ENCODE measurements at places on chromosomes 5 and 9.
A peak's percentile ranks its signal among the peaks of the same experiment; 100 is the strongest.

GRCh38 chr5:67021031-67021430 is 175.6 kb downstream of the CD180 start:
- no peak for DNase-seq

DNA sequence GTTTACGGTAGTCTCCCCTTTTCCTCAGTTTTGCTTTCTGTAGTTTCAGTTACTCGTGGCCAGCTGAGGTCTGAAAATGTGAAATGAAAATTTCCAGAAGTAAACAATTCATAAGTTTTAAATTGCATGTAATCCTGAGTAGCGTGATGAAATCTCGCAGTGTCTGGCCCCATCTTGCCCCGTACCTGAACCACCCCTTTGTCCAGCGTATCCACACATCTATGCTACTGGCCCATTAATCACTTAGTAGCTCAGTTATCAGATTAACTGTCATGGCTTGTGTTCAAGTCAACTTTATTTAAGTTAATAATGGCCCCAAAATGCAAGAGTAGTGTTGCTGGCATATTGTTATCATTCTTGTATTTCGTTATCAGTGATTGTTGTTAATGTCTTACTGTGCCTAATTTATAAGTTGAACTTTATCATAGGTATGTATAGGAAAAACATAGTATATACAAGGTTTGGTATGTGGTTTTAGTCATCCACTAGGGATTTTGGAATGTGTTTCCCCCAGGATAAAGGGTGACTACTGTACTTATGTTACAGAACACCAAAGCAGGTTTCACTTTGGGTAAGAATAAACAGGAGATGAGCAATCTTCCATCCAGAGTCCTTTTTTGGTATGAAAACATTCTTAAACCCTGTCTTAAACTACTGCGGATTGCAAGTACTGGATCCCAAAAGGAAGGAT is 118.4 kb upstream of the KCNN2 start:
- no peak for DNase-seq

DNA sequence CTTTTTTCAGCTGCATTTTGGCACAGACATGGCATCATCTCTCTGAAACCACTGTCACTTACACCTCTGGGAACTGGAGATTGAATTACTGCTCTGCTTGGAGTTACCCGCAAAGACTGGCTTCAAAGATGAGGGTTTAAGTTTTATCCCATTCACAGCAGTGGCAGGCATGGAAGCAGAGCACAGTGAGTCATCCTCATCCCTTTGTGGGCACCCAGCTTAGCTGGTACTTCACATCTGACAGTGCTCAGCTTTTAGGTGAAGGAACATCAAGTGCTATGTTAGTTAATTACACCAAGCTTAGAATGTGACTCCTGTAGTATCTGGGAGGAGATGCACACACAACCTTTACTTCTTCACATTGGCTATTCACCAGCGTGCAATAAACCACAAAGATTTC is 24.8 kb upstream of the ALDH1A1 start:
- no peak for DNase-seq

DNA sequence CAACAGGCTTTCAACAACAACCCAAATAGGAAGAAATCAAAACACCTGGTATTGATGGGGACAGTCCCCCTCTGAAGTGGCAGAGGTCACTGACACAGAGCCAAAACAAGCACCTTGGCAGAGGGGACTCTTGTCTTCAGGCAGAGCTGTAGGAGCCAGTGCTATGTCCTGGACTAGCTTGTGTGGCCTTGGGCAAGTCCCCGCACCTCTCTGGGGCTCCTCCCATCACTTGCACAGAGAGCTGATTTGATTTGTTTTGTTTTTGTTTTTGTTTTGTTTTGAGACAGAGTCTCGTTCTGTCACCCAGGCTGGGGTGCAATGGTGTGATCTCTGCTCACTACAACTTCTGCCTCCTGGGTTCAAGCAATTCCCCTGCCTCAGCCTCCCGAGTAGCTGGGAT is 100.8 kb downstream of the C9orf50 start:
- no peak for DNase-seq

DNA sequence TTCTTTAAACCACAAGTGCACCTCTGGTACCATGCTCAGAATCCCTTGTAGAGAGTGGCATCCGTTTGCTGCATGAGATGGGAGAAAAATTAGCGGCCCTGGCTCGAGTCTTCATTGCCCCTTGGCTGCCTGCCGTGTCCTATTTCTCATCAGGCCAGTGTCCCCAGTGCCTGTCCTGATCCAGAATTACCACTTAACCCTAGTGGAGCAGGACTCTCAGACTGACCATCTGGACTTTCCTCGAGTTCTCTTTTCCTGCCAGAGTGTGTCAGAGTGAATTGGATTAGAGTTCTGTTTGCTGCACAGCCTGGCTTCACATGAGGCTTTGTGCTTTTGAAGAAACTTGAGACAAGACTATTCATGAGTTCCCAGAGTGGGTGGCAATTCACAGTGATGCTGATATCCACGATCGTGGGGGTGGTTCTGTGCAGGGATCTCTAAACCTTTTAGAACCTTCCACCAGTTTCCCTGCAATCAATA is 92.6 kb downstream of the C9orf152 start:
- DNase-seq: no peak

DNA sequence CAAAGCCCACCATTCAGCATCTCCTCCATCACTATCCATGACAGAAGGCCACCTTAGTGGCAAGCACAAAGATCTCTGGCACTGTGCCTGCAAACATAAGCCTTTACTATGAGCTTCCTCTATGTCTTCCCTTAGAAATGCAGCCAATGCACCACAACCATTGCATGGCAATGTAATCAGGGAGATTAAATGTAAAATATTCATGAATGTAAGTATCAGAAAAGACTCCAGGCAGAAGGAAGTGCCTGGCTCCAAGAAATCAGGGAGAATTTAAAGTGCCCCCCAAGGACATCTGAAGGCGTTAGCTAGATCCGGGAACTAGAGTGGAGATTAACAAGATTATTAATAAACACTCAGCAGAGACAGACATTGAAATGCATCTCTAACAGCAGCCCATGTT is 32.5 kb upstream of the MYORG start:
- DNase-seq: no peak

DNA sequence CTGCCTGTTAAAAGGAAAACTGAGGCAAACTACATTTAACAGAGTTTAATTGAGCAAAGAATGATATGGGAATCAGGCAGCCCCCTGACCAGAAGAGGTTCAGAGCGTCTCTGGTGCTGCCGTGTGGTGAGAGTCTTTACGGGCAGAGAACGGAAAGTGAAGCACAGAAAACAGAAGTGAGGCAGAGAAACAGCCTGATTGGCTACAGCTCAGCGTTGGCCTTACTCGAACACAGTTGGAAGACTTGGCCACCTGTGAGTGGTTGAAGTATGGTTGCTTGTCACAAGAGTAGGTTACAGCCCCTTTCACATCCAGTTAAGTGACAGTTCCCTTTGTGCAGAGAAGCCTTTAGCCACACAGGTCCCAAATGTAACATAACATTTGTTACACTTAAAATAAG is 16.9 kb upstream of the FBP1 start:
- no peak for DNase-seq

DNA sequence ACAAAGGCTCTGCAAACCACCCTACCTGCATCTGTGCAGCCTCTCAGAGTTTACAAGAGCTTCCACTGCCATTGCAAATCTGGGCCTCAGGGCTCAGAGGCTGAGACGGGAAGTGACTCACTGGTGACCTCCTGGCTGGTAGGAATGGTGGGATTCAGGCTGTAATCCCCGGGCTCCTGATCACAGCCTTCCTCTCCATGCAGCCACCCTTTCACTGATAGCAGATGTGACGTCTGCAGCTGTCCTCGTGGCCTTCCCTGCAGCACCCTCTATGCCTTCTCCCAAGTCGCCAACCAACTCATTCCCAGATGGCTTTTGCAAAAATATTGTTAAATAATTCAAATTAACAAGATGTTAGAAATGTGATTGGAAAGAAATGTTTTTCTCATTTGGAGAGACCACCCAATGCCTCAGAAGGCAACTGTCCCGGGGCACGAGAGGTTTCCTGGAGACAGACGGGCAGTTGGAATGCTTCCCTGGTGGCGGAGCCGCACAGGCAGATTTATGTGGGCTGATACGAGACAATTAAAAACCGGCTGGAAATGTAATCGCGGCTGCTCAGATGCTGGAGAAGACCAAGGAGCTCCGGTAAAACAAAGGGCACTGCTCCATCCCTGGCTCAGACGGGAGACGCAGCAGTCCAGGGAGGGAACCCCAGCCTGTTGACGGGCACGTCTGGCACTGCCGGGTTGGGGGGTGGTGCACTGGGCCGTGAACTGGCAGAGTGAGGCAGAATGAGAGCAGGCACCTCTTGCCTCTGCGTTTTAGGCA is 34.4 kb upstream of the SLC25A51 start:
- DNase-seq: peak; percentile 33

DNA sequence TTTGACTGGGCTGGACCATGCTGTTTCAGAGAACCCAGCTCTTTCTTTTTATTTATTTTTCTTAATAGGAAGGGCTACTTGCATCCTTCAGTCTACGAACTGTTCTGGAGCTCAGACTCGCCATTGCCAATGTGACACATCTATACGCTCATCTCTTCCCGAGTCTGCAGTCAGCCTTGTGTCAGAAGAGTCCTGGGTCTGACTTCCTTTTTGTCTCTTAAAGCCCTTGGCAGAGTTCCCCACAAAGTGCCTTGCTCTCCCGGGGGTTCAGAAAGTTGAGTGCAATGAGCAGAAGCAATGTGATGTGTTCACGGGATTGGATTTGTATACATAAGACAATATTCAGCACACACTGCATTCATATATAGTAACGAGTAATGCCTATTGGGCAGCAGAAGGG is 140.4 kb downstream of the ATPSCKMT start:
- no peak for DNase-seq

- no peak for DNase-seq
Observed at GRCh38 chr5:83097689-83098231, 20.4 kb downstream of the XRCC4 start.

GRCh38 chr9:4596165-4596922 is 65.8 kb upstream of the PLPP6 start:
- no peak for DNase-seq

DNA sequence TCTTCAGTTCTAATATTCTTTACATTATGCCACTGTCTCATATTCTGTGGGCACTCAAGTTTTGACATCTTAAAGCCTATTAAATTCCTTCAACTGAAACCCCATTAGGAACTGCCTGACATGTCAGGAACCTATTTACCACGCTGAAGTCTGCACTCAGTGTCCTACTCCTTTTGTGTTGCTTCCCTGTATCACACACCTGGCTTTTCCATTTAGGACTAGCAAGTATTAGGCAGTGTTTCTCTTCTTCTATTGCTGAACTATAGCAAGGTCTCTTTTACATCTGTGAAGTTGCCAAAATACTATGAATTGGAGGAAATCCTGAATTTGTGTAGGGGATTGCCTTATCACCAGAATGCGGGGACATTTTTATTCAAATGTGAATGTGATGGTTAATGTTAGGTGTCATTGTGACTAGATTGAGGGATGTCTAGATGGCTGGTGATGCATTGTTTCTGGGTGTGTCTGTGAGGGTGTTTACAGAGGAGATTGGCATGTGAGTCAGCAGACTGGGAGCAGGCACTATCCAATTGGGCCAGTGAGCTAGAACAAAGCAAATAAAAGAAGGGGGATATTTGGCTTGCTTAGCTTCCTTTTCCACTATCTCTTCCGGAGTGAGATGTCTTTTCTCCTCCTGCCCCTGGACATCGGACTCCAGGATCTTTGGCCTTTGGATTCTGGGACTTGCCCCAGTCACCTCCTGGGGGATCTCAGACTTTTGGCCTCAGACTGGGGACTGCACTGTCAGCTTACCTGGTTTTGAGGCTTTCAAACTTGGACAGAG is 21.2 kb upstream of the VCAN start:
- DNase-seq: no peak

DNA sequence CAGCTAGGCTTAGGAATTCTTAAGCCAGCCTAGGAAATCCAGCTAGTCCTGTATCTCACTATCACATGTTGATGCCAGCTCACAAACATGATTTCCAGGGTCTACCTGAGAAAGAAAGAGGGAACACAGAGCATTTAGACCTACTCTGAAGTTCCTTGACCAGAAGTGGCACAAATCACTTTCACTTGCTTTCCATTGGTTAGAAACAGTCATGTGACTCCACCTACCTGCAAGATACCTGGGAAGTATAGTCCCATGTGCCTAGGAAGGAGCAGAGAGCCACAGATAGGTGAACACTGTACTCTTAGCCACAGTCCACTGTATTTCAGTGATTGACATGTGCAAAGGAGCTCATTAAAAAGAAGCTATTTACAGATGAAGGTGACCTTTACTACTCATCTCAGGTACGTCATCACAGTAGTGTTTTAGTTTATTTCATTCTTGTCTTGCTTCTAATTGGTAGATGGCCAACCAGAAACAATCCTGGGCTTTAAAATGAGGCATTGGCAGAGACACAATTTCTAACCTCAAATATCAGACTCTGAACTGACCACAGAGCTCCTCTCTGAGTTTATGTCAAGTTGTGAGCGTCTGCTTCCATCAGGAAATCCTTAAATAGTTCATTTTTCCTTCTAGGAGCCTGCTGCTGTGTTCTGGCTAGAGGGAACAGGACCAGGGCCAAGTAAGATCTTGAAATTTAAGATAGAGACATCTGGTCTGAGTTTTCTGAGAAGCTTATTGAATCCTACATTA is 340.7 kb downstream of the TLE4 start:
- DNase-seq: no peak

GRCh38 chr9:27304521-27304920 is 7.6 kb upstream of the EQTN start:
- DNase-seq: no peak

GRCh38 chr5:80668016-80668969 is 13.5 kb upstream of the DHFR start:
- no peak for DNase-seq

- no peak for DNase-seq
Observed at GRCh38 chr9:105264380-105264779, 19.9 kb downstream of the SLC44A1 start.

DNA sequence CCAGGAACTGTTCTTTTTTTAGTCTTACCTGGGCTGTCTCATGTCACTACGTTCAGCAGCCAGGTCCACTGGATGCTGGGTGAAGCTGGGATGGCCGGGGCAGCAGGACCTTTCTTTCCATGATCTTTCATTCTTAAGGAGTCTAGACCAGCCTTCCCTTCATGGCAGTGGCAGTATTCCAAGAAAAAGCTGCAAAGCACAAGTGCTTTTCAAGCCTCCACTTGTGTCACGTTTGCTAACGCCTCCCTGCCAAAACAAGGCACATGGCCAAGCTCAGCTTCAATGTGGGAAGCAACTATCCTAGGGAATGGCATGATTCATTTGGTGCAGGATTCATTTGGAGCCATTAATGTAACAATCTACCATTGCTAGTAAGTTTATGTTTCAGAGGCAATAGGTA is 94.8 kb downstream of the RCL1 start:
- no peak for DNase-seq

DNA sequence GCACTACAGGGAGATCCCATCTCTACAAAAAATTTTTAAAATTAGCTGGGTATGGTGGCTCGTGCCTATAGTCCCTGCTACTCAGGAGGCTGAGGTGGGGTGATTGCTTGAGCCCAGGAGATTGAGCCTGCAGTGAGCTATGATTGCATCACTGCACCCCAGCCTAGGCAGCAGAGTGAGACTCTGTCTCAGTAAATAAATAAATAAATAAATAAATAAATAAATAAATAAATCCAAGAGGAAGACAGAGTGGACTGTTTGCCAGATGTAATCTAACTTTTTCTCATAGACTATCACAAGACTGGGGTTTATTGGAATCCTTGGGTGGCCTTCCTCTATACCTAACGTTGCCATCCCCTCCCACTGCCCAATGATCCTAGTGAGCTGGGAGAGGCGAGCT is 19.2 kb upstream of the TCF7 start:
- DNase-seq: no peak

- DNase-seq: no peak
Observed at GRCh38 chr9:86733929-86734328, 213.4 kb downstream of the GAS1 start.
